NCI-H524 (cell line): ENCODE measurements at places on chromosomes 12 and 14.

DNA sequence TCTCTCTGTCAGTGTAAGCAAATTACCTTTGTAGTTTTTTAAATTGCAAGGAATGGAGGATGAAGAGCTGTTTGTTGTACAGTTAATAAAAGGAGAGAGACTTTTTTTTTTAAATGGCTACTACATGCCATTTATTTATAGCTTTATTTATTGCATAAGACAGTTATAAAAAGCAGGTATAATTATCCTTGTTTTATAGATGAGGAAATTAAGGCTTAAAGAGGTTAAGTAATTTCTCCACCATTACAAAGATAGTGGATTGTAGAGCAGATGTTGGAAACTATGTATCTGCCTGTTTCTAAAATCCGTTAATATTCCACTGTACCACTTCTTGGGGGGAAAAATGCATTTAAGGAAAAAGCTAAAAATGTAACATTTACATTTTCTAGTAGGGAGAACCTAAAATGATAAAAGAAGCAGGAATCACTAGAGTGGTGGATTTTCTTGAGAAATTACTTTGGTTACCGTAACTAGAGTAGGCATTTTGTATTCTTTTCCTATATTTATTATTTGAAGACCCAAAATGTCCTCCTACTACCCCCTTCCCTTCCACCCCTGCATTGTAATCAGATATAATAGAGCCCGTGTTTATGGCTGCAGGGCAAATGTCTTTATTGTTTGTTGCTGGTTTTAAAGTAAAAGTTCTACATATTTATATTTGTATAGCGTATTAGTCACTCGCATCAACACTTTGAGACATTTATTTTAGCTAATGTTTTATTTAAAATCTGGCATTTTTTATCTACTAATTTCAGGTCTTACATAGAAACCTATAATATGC, 2.3 kb downstream of the SNAPC1 start:
- DNase-seq: no peak

DNA sequence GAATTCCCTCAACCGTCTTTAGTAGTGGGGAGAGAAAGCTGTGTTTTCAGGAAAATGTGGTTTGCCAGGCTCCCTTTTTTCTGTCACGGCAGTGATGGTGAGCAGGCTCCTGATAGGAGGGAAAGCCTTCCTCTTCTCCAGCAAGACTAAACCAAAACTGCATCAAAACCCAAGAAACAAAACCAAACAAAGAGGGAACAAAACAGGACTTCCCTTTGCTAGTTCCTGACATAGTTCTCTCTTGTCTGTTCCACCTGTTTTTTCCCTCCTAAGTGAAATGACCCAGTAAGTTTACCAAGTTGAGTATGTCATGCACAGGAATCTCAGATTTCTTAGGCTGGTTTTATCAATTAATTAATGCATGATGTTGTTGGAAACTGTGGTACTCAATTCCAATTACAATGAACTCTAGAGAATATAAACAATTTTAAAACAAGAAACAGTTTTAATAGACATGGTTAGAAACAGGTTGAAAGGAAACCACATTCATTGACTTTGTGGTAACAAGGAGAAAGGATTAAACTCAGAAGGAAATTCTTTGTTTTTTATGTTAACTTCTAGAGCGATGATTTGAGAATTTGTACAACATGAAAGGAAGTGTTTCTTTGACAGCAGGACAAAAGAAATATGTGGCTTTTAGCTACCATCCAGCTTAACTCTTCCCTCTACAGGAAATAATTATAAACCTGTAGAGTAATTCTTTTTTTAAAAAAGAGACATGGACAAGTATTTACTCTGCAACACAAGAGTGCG, 23.0 kb upstream of the CSRP2 start:
- no peak for DNase-seq

GRCh38 chr14:55535516-55536203, 44.3 kb upstream of the KTN1 start:
- DNase-seq: no peak

- DNase-seq: no peak
These were observed 26.4 kb upstream of the STAB2 start for GRCh38 chr12:103560604-103561101.

- DNase-seq: peak; percentile 42
These were observed 129.4 kb downstream of the PELI2 start for GRCh38 chr14:56247495-56248200.

DNA sequence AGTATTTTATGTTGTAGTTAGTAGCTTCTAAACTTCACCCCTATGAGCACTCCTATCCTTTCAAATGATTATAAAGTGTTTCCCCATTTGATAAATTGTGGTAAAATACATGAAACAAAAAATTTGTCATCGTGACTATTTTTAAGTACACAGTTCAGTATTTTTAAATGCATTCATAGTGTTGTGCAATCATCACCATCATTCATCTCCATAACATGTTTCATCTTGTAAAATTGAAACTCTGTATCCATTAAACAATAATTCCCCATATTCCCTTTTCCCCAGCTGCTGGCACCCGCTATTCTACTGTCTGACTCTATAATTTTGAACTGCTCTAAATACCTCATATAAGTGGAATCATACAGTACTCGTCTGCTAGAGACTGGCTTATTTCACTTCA, 52.5 kb downstream of the ATP23 start:
- no peak for DNase-seq

GRCh38 chr14:92259613-92260357, 63.2 kb upstream of the SLC24A4 start:
- DNase-seq: no peak

GRCh38 chr12:85657836-85658630, 178.2 kb downstream of the RASSF9 start:
- DNase-seq: no peak

- no peak for DNase-seq
These were observed 33.0 kb downstream of the BTBD7 start for GRCh38 chr14:93299866-93300265.
